ENCODE measurements at places on chromosomes 13 and 19.

DNA sequence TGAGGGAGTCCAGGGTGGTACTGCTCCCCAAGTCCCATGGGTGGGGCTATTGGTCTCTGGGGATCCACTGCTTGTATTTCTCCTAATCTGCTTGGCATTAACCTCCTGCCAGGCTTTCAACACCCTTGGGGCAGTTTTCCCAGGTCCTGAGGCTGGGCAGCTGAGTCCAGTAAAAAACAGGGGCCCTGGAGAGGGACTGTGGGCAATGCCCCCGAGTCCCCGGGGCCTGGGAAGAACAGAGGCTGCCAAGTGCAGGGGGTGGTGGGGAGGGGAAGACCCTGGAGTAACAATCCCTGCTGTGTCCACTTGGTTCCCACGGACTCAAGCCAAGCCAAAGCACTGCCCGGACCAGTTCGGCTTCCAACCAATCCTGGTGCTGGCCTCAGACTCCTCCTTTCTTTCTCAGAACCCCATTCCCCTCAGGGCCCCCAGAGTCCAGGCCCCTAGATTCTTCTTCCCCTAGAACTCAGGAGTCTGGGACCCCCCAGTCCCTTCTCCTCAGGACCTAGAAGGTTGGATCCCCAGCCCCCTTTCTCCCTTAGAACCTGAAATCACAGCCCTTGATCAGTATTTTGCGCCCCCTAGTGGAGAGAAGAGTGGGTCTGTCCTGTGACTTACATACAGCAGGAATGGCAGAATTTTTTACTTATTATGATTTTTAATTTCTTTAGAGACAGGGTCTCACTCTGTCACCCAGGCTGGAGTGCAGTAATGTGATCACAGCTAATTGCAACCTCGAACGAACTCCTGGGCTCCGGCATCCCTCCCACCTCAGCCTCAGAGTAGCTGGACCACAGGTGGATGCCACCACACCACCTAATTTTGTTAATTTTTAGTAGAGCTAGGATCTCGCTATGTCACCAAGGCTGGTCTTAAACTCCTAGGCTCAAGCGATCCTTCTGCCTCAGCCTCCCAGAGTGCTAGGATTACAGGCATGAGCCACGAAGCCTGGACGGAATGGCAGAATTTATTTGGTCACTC lies 3.7 kb upstream of the CLPTM1 start:
- DNase-seq, result peak; percentile 89

- DNase-seq, result peak; percentile 32
Measured at GRCh38 chr19:29671393-29672160, 6.3 kb downstream of the PLEKHF1 start.

DNA sequence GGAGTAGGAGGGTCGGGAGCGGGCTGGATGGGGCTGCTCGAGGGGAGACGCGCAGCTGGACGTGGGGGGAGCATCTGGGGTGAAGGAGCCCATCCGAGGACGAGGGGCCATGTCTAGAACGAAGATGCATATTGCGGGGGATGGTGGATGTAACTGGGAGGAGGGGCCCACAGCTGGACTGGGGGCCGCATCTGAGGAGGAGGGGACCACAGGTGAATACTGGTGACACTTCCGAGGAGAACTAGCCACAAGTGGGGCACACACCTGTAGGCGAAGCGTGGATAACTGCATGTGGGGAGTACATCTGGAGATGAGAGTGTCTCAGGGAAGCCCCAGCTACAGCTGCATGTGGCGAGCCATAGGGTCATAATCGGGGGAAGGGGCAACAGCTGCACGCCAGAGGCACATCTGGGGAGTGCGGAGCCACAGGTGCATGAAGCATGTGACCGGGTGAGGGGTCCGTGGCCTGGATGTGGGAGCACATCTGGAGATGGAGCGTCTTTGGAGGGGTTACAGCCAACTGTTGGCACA lies 402 bp downstream of the ZSWIM9 start:
- no peak for DNase-seq

GRCh38 chr13:53612200-53612599 lies 583.6 kb downstream of the OLFM4 start:
- no peak for DNase-seq

GRCh38 chr19:55301459-55302317 lies 17.9 kb downstream of the BRSK1 start:
- peak; percentile 86 for DNase-seq

- DNase-seq, result no peak
Measured at GRCh38 chr19:49766930-49767299, at the start of gene AP2A1. TSS of gene AP2A1 (plus strand) at chr19:49767001. CDS start at chr19:49767134, 133 bp downstream.
